ENCODE measurements at places on chromosomes 7 and 10.

DNA sequence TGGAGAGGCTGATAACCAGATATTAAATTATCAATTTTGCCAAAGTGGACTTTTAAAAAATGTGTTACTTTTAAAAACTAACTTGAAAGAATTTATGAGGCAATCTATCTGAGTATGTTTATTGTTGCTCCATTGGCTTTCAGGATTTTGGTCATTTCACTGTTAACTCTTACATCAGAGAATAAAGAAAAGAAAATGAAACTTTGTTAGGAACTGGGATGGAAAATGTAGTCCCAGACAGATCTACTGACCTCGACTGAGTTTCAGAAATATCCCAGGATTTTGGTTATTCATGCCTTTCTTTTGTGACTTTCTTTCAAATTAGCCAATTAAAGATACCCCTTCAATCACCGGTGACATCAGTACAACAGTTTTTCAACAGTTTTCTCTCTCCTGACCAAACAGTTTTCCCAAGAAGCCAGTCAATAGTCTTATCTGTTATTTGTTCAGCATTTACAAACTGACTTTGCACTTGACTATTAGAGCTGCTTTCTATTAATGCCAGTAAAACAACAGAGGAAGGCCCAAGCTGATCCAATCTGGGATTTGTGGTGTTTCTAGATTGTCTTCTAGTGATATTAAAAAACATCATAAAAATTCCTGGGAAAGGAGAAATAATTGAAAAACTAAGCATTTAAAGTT, 35.8 kb downstream of the NRBF2 start:
- DNase-seq: no peak

DNA sequence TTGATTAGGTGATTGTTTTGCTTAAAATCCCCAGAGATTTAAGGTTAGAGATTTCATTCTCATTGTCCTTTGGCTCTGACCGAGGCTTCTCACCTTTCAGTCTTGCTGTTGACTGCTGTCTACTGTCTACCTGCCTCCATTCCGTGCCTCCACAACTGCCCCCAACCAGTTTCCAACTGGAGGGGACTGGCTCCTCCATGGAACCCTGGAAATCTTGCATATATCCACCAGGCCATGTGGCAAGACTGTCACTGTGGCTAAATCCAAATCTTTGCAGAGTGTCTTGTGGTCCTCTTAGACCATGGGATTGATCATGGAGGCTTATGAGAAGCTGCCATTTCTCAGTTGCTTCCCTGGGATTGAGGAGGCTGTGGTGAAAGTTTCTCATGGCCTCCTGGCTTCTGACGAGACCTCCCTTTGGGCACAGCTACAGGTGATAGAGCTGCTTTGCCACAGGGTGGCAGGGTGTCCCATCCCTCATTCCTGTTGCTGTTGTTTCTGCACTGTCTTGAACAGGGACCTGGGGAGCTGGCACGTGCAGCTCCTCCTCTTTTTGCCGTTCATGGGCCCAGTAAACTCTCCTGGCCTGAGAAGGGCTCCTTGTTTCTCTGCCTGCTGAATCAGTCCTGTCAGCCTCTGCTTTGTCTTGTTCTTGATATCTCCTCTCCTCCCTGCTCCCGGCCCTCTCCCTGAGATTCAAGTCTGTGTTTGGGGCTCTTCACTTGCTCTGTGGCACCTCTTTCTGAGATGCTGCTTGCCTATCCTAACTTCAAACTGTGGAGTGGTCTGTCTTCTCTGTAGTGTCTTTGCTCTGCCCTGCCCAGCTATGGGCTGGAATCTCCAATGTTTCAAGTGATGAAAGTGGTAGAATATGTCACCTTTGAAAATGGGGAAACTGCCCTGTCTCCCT, 63.6 kb upstream of the IGFBP3 start:
- no peak for DNase-seq

- no peak for DNase-seq
Observed at GRCh38 chr10:29535012-29535777, 99.6 kb downstream of the SVIL start.

GRCh38 chr7:41122256-41122987, 580.5 kb downstream of the INHBA start:
- DNase-seq: no peak

DNA sequence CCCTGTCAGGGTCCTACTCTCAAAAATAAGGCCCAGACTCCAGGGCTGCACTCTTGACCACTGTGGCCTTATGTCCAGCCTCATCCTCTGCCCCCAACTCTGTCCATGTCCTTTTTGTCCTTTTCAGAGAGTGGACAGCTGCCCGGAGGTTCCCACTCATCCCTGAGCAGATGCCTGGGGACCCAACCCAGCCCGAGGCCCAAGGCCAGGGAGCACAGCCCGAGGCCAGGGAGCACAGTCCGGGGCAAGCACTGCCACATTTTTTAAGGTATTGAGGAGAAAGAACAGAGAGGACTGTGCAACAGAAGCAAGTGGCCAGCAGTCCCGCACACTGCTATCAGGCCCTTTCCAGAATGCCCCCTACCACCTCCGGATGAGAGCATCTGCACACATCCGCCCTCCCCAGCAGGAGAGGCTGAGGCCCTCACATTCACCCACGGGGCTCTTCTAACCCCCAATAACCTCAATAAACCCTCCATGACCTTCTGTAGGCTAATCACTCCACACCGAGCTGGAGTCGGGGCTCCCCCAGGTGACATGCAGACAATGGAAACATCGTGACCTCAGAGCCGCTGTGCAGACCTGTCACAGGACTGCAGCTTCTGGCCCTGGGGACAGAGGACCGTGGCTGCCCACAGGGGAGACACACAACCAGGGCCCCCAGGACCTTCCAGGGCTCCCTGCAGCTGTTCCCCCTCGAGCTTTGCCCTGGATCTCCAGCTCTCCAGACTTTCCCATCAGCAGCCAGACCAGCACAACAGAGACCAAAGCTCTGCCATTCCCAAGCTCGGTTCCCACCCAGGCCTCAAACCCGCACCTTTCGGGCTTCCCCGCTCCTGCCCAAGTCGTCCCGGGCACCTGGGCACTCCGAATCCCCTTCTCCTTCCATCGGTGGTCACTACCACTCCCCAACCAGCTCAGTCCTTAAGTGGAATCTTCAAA, 51.4 kb downstream of the CAMK2B start:
- no peak for DNase-seq

DNA sequence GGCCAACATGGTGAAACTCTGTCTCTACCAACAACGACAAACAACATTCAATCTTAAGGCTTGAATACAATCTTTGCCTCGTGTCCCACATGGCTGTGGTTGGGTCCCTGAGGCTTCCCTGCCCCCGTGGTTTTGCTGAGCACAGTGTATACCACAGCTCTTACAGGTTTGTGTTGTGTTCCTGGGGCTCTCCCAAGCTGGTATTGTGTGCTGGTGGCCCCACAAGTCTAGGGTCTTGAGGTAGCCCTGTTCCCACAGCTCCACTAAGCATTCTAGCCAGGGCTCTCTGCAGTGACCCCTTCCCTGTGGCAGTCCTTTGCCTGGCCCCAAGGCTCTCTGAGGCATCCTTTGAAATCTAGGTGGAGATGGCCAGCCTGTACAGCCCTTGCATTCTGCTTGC, 68.0 kb upstream of the CCNY start:
- no peak for DNase-seq

- DNase-seq: no peak
Observed at GRCh38 chr7:84058311-84059076, 136.1 kb downstream of the SEMA3A start.

DNA sequence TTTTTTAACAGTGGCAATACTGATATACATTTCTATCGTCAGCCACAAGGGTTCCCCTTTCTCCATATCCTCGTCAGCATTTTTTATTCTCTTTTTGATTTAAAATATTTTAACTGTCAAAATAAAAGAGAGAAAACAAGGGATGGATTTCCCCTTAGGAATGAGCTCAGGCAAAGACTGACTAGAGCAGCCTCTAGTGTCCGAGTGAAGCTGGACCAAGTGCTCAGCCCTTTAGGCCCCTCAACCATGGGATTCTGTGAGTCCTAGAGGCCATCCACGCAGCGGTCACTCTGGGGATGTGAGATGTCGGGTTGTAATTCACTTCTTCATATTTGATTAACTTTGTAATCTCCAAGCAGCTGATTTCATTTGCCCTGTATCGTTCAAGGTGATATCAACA, 137.4 kb upstream of the RNF32 start:
- DNase-seq: no peak
